Tibial nerve (tissue), 4 donors: ENCODE measurements at places on chromosomes 6 and 20.

DNA sequence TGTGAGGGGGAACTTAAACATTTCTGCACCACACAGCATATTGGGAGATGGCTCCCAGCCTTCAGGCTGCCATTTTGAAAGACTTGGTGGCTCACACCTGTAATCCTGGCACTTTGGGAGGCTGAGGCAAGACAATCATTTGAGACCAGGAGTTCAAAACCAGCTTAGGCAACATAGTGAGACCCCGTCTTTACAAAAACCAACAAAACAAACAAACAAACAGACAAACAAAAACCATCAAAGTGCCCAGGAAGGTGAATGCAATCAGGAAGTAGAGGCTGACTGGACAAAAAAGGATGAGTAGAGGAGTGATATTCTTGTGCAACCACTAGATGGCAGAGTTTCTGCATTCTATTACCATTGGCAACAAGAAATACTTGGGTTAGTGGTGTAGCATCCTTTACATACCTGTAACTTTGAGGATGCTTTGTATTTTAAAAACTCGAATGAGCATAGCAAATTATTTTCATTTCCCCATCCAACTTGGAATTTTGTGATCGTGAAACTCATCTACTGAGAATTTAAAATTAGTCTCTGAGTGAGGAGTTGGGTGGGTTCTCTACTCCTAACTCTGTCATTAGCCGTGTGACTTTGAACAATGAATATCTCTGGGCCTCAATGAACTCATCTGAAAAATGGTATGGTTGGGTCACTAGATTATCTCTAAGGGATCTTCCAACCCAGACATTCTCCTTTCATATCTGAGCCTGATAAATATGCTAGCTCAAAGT, 84.4 kb downstream of the CRYBG1 start:
- peak; percentile 39 for DNase-seq
- no peaks in the 10 kb centered on the region for H3K36me3 ChIP-seq
- no peak overlapping the region for H3K27ac ChIP-seq
- no peaks in the 10 kb centered on the region for H3K4me1 ChIP-seq
- no peak overlapping the region for H3K4me3 ChIP-seq

- no peak for DNase-seq
- no peaks in the 10 kb centered on the region for H3K27me3 ChIP-seq
- H3K4me3 ChIP-seq: no peak overlapping the region
- no peak overlapping the region for H3K27ac ChIP-seq
- H3K4me1 ChIP-seq: no peaks in the 10 kb centered on the region
- peaks cover 5% of the 10 kb centered on the region for H3K36me3 ChIP-seq
Measured at GRCh38 chr20:54560357-54560756, 85.0 kb downstream of the DOK5 start.

GRCh38 chr20:7496394-7496991, 443.8 kb downstream of the HAO1 start:
- H3K27me3 ChIP-seq: no peaks in the 10 kb centered on the region
- no peak for DNase-seq
- H3K27ac ChIP-seq: no peak overlapping the region
- no peaks in the 10 kb centered on the region for H3K36me3 ChIP-seq

DNA sequence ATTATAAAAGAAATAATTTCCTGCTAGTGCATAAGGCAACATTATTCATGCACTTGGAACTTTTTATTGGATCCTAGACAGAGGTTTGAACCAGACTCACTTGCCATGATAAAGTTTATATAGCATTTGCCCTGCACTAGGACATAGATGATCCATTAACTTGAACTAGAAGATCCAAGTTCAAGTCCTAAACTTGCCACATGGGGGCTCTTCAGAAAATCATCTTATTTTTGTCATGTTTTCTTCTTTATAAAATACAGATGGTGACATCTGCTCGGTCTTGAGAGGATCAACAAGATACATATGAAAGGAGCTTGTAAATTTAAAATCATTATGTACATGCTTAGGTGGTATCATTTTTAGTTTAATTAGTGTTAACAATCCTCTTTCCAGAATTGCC, 94.5 kb downstream of the SIM1 start:
- H3K27me3 ChIP-seq: no peaks in the 10 kb centered on the region
- no peak overlapping the region for H3K4me3 ChIP-seq
- H3K36me3 ChIP-seq: no peaks in the 10 kb centered on the region
- no peak for DNase-seq
- no peak overlapping the region for H3K27ac ChIP-seq

DNA sequence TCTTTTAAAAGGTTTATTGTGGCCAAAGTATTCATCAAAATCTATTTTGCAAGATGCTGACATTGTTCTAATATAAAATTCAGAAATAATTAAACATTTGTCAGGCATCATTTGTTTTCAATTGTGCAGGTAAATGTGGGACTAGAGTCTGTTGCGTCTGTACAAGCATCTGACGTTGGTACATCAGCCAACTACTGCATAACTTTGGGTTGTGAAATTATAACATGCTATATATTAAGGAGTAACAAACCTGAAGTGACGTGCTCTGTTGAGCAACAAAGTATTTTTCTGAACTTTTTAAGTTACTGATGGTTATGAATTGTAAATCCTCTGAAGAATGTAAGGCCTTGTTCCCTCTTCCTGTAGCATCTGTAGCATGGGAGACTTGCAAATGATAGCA, 66.0 kb downstream of the RNF182 start:
- H3K27me3 ChIP-seq: no peaks in the 10 kb centered on the region
- no peak overlapping the region for H3K27ac ChIP-seq
- DNase-seq: no peak

GRCh38 chr6:140490081-140490480, 1115.6 kb upstream of the CITED2 start:
- H3K27me3 ChIP-seq: no peaks in the 10 kb centered on the region
- DNase-seq: no peak
- H3K36me3 ChIP-seq: no peaks in the 10 kb centered on the region
- H3K4me1 ChIP-seq: peaks cover 18% of the 10 kb centered on the region
- H3K4me3 ChIP-seq: no peak overlapping the region

GRCh38 chr20:55936209-55936595, 69.1 kb downstream of the CBLN4 start:
- H3K36me3 ChIP-seq: no peaks in the 10 kb centered on the region
- no peak overlapping the region for H3K27ac ChIP-seq
- H3K27me3 ChIP-seq: no peaks in the 10 kb centered on the region
- DNase-seq: no peak

DNA sequence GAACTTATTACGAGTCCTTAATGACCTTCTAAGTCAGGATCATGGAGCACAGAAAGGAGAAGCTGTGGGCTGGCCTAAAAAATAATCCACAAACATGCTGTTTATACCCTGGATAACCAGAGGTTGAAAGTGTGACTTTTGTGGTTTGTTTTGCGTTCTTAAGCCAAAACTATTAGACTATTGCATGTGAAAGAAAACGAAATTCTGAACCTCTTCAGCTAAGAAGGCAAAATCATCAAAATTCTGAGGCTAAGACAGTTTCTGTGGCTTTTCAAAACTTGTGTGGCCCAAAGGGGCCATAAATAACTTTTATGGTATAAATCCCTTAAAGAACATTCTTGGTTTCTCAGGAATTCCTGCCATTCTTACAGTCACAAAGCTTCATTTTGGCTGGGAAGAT, 251.0 kb downstream of the UST start:
- no peak for DNase-seq
- peaks cover 42% of the 10 kb centered on the region for H3K4me1 ChIP-seq
- H3K36me3 ChIP-seq: no peaks in the 10 kb centered on the region
- no peak overlapping the region for H3K4me3 ChIP-seq
- no peaks in the 10 kb centered on the region for H3K27me3 ChIP-seq

DNA sequence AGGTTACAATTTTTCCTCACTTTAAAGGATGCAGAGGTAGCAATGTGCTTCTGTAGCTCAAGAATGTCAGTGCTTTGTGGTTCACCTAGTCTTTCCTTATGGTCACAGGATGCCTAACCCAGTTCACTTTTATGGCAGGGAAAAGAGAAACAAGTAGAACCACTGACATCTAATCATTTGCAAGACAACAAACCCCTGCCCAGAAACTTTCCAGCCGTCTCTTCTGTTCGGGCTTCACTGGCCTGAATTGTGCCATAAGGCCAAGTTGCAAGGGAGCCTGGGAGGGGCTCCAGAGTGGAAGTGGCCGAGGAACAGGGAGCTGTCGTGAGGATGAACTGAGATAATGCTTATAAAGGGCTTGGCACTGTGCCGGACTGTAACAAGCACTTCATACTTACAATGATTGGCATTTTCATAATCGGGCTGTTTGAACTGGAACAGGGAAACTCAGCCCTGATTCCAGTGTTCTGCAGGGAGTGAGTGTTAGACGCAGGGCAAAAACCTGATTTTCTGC, 212.6 kb downstream of the BCAS1 start:
- no peak overlapping the region for H3K27ac ChIP-seq
- H3K36me3 ChIP-seq: no peaks in the 10 kb centered on the region
- H3K4me1 ChIP-seq: no peaks in the 10 kb centered on the region
- no peaks in the 10 kb centered on the region for H3K27me3 ChIP-seq
- no peak for DNase-seq
- no peak overlapping the region for H3K4me3 ChIP-seq

GRCh38 chr20:43744151-43744611, 17.4 kb upstream of the GTSF1L start:
- no peak for DNase-seq
- no peaks in the 10 kb centered on the region for H3K4me1 ChIP-seq
- H3K27me3 ChIP-seq: peaks cover 8% of the 10 kb centered on the region

DNA sequence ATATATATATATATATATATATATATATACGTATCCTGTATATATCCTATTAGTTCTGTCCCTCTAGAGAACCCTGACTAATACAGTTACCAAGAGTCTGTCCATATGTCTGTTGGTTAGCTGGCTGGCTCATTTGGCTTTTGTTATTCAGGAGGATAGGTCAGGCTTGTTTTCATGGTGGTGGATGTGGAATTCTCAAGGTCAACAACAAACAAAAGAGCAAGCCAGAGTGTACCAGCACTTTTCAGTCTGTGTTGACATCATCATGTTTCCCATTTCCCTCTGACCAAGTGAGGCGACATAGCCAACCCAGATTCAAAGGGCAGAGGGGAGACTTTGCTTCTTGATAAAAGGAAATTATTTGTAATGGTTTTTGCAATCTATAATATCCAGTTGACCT, 88.5 kb upstream of the PTCHD4 start:
- no peak overlapping the region for H3K4me3 ChIP-seq
- H3K27me3 ChIP-seq: no peaks in the 10 kb centered on the region
- H3K36me3 ChIP-seq: no peaks in the 10 kb centered on the region

DNA sequence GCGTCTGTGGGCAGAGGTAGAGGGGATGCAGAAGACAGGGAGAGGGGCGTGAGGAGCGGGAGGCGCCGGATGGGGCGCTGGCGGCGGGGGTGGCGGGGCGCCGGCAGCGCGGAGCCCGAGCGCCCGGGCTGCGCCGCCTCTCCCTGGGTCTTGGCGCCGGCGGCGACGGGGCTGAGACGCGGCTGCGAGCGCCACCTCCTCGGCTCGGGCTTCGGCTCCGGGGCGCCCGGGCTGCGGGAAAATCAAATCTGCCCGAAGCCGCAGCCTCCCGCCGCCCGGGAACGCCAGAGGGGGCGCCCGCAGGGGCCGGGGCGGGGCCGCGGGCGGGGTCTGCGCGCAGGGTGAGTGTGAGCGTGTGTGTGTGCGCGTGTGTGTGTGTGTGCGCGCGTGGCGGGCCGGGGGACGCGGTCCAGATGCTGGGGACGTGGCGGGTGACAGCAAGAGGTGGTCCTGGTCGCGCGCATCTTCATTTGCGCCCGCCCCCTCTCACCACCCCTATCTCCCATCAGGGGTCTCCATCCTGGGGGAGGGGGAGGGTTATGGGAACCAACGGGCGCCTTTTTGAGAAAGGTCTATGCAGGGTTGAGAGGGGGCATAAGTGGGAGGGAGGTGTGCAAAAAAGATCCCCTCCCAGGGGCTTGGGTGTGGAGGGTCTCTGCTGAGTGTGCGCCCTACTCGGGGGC, 646 bp upstream of the CPNE5 start:
- H3K27me3 ChIP-seq: no peaks in the 10 kb centered on the region
- H3K4me3 ChIP-seq: peak overlapping the region; percentile 53
- no peak overlapping the region for H3K27ac ChIP-seq
- DNase-seq: no peak
- no peaks in the 10 kb centered on the region for H3K36me3 ChIP-seq
- H3K4me1 ChIP-seq: peaks cover 20% of the 10 kb centered on the region

- H3K27me3 ChIP-seq: no peaks in the 10 kb centered on the region
- H3K27ac ChIP-seq: no peak overlapping the region
- H3K4me1 ChIP-seq: no peaks in the 10 kb centered on the region
- no peak for DNase-seq
- no peak overlapping the region for H3K4me3 ChIP-seq
Measured at GRCh38 chr20:48238781-48239180, 453.5 kb upstream of the SULF2 start.

- no peak overlapping the region for H3K4me3 ChIP-seq
- H3K27ac ChIP-seq: no peak overlapping the region
- DNase-seq: no peak
- H3K36me3 ChIP-seq: no peaks in the 10 kb centered on the region
Measured at GRCh38 chr20:11331096-11331495, 586.6 kb upstream of the BTBD3 start.

GRCh38 chr6:158840465-158840864, 21.3 kb upstream of the EZR start:
- H3K4me1 ChIP-seq: no peaks in the 10 kb centered on the region
- H3K4me3 ChIP-seq: no peak overlapping the region
- H3K27ac ChIP-seq: no peak overlapping the region
- no peaks in the 10 kb centered on the region for H3K27me3 ChIP-seq

GRCh38 chr6:138372711-138373463, 4.8 kb upstream of the SMIM28 start:
- H3K27ac ChIP-seq: no peak overlapping the region
- no peaks in the 10 kb centered on the region for H3K36me3 ChIP-seq
- H3K27me3 ChIP-seq: no peaks in the 10 kb centered on the region

GRCh38 chr6:40627316-40627715, 40.2 kb upstream of the LRFN2 start:
- no peaks in the 10 kb centered on the region for H3K27me3 ChIP-seq
- no peak for DNase-seq

DNA sequence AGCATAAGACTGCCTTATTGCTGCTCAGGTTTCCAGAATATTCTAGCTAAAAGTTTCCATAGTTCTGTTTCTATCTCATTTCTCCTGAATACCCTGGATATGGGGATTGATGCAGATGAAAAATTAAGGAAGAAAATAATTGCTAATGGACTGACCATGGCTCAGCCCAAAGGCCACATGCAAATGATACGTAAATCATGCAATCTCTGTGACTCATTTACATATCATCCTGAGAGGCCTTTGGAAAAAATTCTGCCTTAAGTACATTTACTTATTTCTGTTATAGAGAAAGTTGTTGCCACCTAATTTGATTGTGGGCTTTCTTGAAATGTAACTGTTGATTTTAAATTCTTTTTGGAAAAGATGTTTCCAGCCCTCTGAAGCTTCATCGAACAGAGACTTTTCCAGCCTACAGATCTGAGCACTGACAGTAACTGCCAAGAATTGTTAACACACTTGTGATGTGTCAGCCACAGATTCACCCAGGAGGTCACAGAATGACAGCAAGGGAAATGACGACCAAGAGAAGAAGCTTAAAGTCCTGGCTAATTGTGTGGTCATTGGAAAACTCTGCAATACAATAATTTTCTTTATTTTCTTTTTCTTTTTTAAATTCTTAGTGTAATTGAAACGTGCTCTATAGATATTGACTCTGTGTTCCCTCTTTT, 174.8 kb downstream of the DOK5 start:
- no peak overlapping the region for H3K4me3 ChIP-seq
- no peaks in the 10 kb centered on the region for H3K36me3 ChIP-seq
- DNase-seq: no peak
- H3K27ac ChIP-seq: no peak overlapping the region
- H3K27me3 ChIP-seq: no peaks in the 10 kb centered on the region
